ENCODE measurements at places on chromosomes 11 and 22.
A peak's percentile ranks its signal among the peaks of the same experiment; 100 is the strongest.

DNA sequence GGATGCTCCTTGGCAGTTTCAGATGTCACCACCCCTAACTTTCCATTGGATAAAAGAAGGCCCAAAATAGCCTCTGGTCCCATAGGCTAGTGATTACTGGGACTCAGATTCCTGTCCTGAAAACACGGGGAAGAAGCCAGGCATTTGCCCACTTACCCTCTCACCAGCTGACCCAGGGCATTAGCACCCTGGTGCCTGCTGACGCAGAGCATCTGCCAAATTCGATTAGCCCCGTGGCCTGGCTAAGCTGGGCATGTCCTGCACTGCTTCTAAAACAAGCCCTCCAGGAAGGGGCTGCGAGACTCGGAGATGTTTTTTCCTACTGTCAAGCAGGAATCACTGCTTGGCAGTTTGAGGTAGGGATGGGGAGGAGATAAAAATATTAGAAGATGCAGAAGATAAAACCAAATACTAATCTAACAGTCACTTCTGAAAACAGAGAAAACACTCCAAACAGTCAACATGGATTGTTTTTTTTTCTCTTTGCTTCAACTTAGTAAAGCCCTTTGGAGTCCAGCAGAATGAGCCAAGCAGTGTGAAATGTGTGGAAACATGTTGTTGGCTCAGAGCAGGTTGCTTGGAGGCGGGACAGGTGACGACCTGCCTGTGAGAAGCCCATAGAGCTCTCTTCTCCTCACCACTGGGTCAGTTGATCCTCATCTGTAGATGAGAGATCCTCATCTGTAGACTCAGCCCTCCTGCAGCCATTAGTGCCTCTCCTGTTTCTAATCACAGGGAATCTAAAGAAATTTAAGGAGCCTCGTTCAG, 54.0 kb downstream of the BDNF start:
- no peak for DNase-seq

GRCh38 chr11:92702037-92702804, 267.2 kb upstream of the MTNR1B start:
- DNase-seq = no peak

GRCh38 chr11:109972181-109972715, 120.9 kb upstream of the ZC3H12C start:
- no peak for DNase-seq

GRCh38 chr22:50605613-50606074, 5.1 kb downstream of the MAPK8IP2 start:
- no peak for DNase-seq

DNA sequence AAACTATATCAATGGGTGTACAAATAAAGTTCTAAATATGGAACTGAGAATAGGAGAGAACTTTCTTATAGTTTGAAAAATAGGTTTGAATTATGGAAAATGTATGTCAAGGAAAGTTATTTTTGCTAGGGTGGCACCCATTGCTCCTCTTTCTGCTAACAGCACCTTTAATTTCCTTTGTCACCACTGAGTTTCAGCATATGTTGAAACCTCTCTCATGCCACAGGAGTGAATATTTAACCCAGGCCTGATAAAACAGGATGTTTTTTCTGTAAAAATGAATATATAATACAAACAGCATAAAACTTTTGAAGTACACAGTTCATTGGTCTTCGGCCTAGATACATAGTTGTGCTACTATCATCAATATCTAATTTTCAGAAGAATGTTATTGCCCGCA, 385.5 kb upstream of the ANO5 start:
- no peak for DNase-seq

GRCh38 chr11:95426823-95427462, 195.9 kb upstream of the SESN3 start:
- no peak for DNase-seq

DNA sequence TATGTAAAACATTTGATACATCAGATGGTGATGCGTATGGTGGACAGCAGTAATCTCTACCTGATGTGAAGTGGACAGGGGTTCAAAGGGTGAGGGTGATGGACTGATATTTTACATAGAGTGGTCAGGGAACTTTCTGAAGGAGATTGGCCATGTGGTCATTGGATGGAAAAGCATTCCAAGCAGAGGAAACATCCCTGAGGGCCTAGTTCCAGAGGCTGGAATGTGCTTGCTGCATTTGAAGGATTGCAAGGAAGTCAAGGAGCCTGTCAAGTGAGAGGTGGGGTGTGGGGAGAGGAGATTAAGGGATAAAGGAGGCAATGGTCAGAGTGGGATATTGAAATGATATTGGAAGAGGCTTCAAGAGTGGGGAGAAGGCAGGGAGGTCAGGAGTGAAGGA, 151.9 kb upstream of the NTM start:
- no peak for DNase-seq

- DNase-seq = no peak
Measured at GRCh38 chr22:43342347-43343261, 568 bp downstream of the SCUBE1 start.

DNA sequence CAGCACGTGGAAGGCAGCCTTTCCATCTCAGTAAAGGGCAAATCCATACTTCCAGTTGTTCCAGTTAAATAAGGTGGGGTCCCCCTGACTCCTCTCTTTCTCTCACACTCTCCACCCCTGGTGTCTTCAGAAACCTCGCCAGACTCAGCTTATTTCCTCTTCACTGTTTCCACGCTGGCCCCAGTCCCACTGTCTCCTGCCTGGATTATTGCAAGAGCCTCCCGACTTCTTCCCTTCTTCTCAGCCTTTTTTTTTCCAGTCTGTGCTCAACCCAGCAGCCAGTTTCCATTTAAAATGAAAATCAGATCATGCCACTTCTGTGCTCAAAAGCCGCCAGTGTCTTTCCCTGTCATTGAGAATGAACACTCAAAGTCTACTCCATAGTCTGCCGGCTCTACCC, 131.4 kb downstream of the PKNOX2 start:
- DNase-seq = no peak

GRCh38 chr22:50326956-50327710, at the start of gene DENND6B:
Gene DENND6B, minus strand, starts transcription at chr22:50327012. Its CDS starts 24 bp downstream, at chr22:50326988.
- DNase-seq = peak; percentile 44

DNA sequence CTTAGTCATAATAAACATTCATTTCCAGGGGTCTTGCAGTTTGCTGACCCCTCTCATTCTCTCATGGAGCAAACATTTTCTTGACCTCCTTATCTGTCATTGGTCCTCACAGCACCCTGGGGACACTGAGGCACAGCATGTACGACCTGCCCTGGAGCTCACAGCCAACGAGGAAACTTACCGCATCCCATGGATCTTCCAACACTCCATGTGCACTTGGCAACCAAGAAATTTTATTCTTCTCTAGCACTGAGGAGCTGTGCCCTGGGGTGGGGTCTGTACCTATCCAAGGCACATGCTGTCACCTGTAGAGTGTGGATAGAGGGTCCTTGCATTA, 69.4 kb upstream of the IGLL5 start:
- DNase-seq = no peak

DNA sequence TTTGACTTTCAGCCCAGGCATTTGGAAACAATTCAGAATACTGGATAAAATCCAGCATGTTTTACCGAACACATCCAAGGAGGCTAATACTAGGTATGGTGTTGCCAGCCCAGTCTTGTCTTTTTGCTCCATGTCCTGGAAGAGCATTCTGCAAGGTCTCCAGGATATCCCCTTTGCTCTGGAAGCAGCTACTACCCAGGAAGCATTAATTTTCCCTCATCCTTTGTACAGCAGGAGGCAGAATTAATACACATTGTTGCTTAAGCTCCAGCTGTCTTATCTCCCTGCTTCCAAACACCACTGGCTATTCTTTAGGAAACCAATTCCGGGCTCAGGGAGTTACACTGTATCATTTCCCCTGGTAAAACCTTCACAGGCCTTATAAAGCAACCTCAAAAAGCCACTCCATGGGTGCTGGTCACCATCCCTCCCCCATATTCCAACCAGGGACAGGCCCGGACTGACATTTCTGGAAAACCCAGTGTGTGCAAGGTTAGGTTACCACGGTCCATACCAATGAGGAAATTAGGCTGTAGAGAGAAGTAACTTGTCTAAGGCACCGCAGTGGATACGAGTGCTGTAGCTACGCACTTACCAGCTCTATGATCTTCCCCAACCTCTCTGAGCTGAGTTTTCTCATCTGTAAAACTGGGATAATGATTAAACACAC, 1.5 kb upstream of the UBASH3B start:
- DNase-seq = no peak

GRCh38 chr11:3087821-3088800, 30.9 kb upstream of the CARS1 start:
- no peak for DNase-seq

DNA sequence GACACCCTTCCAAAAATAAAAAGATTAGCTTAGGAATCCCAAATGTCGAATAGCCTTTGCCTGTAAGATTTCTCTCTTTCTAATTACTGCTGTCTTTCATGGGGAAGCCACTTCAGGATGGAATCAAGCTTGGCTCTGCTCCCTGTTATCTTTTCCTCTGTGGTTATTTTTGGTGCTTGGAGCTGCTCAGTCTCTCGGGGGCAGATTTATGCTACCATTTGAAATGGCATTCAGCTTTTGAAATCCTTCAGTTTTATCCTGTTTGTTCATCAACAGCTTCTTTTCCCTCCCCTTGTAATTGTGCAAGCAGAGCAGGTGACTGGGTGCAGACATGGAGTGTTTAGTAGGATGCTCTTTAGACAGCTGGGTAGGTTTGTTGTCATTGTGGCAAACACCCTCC, 111.0 kb downstream of the DBX1 start:
- no peak for DNase-seq

- DNase-seq = no peak
Measured at GRCh38 chr11:106491751-106492150, 414.3 kb downstream of the AASDHPPT start.

DNA sequence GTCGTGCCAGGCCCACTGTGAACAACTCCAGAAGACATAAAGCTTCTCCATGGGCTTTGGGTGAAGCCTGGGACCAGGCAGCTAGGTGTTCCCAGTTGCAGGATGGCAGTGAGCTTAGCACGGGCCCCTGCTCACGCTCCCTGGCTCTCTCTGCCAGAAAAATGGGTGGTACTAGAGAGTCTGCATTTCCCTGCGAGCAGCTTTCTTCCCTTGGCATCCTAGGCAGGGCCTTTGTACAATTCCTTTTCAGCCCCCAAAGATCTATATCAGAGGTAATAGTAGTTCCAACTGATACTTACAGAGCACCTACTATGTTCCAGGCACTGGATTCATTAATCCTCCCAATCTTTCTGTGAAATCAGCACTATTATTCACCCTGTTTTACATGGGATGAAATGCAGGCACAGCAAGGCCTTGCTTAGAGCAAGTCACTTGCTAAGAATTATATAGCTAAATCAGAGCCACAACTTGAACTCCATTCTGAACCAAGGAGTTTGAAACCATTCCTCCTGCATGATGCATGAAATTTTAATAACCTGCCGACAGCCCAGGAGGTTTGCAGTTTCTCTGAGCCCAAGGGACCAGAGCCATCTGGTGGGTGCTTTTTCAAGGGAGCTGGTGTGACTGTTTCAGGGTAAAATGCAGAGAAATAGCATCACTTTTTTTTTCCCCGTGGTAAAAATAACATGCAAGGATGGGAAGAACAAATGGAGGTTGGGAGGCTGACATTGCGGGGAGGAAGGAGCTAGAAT, 22.7 kb downstream of the NAV2 start:
- DNase-seq = no peak

- no peak for DNase-seq
Measured at GRCh38 chr22:28898233-28898629, 14.9 kb downstream of the ZNRF3 start.

GRCh38 chr11:11937433-11937832, 71.0 kb downstream of the DKK3 start:
- DNase-seq = no peak

DNA sequence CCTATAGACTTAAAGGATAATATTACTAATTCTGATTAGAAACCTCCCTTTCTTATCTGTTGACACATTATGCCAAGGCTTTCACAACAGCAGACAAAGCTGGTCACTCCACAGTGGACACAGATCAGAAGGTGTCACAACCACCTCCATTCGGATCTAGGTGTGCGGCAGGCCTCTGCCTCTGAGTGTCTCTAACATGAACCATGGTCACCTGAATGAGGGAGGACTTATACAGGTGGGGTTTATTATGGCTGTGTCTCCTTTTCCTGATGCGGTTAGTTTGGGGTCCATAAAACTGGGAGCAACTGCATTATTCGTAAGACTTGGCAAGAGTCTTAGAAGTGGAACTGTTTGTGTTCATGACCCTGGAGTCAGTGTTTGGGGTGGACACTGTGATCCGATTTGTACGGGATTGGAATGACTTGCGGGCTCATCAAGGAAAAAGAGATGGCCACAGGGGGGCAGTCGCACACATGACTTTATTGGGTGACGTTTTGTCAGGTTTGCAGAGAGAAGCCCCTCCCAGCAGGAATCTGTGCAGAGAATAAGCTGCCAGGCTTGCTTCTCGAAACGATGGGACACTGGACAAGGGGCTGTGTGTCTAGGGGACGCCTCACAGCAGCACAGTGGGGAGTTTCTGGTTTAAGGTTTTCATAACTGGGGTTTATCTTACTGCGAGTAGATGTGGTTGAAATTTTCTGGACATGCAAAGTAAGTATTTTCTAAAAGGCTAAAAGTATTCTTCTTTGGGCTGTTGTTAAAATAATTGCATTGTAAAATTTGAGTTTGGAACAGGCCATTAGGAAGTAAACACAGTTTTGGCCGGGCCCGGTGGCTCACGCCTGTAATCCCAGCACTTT, 90.6 kb downstream of the GAB4 start:
- peak; percentile 24 for DNase-seq

DNA sequence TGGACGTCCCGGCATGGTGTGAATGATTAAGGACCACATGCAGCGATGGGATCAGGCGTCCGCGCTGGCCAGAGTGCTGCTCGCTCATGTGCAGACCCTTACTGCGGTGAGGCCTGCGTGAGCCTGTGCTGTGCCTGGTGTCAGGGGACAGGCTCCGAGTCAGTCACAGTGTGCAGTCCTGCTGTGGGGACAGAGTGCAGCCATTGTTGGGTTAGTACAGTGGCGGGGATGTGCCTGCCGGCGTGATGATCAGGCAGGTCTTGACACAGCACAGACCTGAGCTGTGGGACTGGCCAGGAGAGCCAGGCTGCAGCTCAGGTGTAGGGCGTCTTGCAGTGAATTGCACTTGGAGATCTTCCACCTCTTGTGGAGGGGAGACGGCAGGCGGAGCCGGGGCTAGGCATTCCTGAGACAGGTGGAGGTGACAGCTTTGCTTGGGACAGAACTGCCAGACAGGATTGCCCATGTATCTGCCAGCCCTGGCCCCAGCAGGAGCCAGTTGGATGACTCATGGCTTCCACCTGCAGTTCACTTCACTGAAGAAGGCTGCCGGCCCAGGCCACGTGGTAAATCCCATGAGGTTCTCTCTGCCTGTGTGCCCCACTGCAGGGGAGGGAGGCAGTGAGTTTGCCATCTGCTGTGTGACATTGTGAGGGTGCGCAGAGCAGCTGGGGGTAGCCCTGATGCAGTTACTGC, 17.3 kb downstream of the TRMU start:
- no peak for DNase-seq

GRCh38 chr11:16804104-16804947, 65.9 kb downstream of the C11orf58 start:
- no peak for DNase-seq

GRCh38 chr11:126485986-126486635, 130.6 kb downstream of the ST3GAL4 start:
- no peak for DNase-seq
